Karpas-422 (cell line): ENCODE measurements at places on chromosomes 16 and 17. TPM values are rescaled to one million over a fixed set of nuclear protein-coding genes. Genes with fewer than 3 reads are reported as not detected.

Gene PERCC1
- total RNA-seq = not detected in 2 replicates

Gene CDC6
- total RNA-seq = 14.6 and 16.4 TPM in 2 replicates

Gene OSGIN1
- not detected in 2 replicates for total RNA-seq

Gene PCYT2
- 20.9 and 72.3 TPM in 2 replicates for total RNA-seq

Gene SYCE1L
- 0.52 TPM in 1 of 2 replicates, not detected in the other for total RNA-seq

Gene NPW
- 3.0 TPM in 1 of 2 replicates, not detected in the other for total RNA-seq

Gene NRN1L
- total RNA-seq = 0.56 TPM in 1 of 2 replicates, not detected in the other

Gene ACAP1
- total RNA-seq = 51.0 and 85.0 TPM in 2 replicates

Gene SHISA9
- total RNA-seq = not detected in 2 replicates
